ENCODE measurements at places on chromosomes 13 and 19.

GRCh38 chr19:14517840-14518505 is at the start of gene DNAJB1:
Gene DNAJB1 (minus strand): TSS chr19:14518397. CDS start chr19:14518349, 48 bp downstream.
- peak; percentile 63 for DNase-seq

- DNase-seq, result no peak
Measured at GRCh38 chr13:46913757-46914156, 16.9 kb upstream of the HTR2A start.

- peak; percentile 38 for DNase-seq
Measured at GRCh38 chr19:5949792-5950305, 28.1 kb downstream of the RANBP3 start.

- DNase-seq, result no peak
Measured at GRCh38 chr13:48511621-48512230, 21.2 kb downstream of the RCBTB2 start.

DNA sequence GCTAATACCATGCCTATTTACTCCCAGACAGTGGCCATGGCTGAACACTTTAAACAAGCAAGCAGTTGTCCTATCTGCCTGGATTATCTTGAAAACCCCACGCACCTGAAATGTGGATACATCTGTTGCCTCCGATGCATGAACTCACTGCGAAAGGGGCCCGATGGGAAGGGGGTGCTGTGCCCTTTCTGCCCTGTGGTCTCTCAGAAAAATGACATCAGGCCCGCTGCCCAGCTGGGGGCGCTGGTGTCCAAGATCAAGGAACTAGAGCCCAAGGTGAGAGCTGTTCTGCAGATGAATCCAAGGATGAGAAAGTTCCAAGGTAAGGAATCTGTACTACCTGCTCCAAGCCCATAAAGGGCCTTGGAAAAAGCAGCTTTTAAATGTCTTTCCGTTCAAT is 8.6 kb downstream of the RFPL4AL1 start:
- DNase-seq, result no peak

GRCh38 chr13:110394371-110394841 is 87.3 kb downstream of the COL4A2 start:
- DNase-seq, result no peak

DNA sequence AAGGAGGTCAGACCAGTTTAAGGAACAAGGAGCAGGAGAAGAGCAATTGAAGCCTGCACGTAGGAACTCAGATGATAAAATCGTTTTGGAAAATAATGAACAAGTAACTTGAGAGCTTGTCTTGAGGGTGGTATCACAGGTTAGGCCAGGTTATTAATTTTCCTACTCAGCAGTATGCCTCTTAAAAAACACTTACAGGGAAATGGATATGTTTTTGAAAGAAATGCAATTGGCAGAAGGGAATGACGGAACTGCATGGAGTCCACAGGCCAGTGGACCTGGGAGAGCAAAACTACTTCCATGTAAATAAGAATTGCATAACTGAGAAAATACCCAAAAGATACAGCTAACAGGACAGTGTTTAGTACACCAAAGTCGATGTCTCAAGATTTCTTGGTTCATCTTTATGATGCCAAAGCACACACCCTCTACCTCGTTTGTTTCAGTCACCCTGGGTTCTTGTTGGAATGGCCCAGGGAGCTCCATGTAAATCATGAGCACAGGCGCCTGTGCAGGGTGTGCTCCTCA is 35.2 kb downstream of the MBNL2 start:
- DNase-seq, result no peak

DNA sequence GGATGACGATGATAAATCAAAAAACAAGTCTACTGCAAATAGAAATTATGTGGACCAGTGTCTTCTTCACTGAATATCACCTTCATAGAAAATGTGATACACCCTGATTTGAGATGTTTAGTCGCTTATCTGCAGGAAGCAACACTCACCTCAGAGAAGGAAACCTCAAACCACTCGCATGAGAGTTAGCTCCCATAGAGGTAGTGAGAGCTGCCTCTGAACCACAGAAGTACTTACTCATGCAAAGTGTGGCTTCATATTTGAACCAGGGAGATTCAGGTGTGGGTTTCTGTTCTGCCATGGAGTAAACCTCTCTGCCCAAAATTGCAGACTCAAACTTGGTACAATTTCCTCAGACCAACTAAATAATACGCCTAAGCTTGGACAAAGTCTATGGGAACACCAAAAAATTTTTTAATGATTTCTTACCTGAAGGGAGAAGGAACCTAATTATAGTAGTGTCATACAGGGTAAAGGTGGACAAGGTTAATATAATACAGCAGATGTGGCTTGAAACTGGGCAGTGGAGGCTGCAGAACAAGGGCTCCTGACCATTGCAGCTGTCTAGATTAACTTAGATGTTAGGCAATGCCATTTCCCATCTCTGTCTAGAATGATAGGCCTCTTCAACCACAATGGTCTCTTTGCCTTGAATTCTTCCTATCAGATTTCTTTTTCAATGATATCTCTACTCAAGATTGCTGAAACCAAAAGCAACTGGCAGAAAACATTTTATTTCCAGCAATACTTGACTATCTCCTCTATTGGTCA is 29.6 kb upstream of the RCBTB2 start:
- DNase-seq, result peak; percentile 75

GRCh38 chr19:46189971-46190888 is 39.3 kb upstream of the IGFL1 start:
- DNase-seq, result no peak

DNA sequence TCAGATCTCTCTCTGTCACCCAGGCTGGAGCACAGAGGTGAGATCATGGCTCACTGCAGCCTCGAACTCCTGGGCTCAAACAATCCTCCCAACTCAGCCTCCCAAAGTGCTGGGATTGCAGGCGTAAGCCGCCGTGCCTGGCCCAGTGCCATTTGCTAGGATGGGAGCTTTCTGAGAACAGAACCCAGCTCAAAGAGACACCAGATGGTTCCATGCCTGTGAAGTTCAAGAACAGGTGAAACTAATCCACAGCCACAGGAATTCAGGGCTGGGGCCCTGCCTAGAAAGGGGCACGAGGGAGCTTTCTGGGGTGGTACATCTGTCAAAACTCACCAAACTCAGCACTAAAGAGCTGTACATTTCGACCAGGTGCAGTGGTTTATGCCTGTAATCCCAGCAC is 4.2 kb downstream of the SLC7A9 start:
- no peak for DNase-seq

GRCh38 chr13:45120967-45121831 is 889 bp downstream of the GTF2F2 start:
- no peak for DNase-seq

- DNase-seq, result no peak
Measured at GRCh38 chr19:3899531-3900294, 19.2 kb downstream of the ATCAY start.

DNA sequence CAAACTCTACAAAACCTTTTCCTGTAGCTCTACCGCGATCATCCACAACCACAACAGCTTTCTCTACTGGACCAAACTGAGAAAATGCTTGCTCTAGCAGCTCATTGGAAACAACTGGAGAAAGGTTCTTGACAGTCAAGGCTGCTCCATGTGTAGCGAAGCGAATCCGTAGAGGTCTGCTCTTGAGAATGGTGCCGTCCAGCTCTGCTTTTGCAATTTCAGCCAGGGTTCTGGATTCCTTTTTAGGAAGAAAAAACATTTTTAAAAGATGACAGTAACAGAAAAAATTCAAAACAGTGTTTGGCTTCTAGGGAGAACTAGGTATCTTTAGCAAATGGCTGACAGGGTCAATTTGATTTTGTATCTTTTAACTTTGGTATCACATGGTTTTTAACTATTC is 10.4 kb downstream of the PSPC1 start:
- DNase-seq, result no peak

GRCh38 chr19:47096100-47096704 is 17.4 kb downstream of the ZC3H4 start:
- DNase-seq, result no peak

GRCh38 chr19:17389957-17390664 is 3.9 kb downstream of the CCDC194 start:
- DNase-seq, result no peak

GRCh38 chr13:35139591-35139990 is 197.5 kb downstream of the NBEA start:
- no peak for DNase-seq

DNA sequence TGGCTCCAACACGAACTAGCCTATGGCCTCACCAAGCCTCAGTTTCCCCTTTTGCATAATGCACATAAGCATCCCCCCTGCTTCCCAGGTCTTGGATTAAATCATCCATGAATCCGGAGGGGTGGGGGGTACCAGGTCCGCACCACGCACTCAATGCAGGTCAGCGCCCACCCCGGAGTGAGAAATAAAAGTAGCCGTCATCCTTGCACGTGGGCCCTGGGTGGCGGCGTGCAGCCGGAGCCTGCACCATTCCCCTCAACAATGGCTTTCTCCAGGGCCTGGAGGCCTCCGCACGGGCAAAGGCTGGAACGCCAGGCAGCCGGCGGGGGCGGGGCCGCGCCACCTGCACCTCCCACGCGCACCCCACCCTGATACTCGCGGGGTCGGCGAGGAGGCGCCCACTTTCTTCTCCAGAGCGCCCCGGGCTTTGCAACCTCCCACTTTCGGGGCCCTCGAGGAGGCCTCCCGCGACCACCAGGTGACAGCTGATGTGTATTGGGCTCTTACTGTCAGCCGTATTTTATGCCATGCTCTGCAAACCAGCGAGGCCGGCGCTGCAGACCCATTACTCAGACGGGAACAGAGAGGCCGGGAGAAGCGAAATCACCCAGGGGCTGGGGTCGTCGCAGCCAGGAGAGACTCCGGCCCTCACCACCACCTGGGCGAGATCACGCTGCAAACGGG is 767 bp upstream of the GADD45B start:
- DNase-seq, result peak; percentile 62

DNA sequence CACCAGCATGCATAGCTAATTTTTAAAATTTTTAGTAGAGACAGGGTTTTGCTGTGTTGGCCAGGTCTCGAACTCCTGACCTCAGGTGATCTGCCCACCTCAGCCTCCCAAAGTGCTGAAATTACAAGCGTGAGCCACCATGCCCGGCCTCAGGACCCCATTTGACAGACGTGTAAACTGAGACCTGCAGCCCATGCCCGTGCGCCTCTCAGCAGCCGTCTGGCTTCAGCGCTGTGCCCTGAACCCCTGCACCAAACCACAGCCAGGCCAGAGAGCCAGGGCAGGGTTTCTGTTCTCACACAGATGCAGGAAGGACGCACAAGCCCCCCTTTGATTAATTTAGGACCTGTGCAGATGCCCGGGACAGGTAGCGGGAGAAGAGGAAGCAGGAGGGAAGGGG is 7.3 kb upstream of the FFAR1 start:
- DNase-seq, result no peak

DNA sequence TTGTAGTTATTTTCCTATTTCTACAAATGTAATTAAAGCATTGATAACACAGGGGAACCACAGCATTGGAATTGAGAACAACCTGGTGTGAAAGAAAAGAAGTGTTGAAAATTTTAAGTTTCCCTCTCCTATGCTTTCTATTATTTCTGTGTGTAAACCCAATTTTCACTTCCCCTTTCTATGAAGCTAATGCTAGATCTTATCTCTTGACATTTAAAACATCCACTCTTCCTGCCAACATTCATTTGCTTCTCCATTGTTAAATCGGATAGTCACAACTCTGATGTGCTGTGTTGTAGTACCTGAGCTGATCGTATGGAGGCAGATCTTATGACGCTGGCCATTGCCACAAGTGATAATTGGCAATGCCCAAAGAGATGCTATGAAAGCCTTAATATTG is 203.0 kb downstream of the ITGBL1 start:
- no peak for DNase-seq

DNA sequence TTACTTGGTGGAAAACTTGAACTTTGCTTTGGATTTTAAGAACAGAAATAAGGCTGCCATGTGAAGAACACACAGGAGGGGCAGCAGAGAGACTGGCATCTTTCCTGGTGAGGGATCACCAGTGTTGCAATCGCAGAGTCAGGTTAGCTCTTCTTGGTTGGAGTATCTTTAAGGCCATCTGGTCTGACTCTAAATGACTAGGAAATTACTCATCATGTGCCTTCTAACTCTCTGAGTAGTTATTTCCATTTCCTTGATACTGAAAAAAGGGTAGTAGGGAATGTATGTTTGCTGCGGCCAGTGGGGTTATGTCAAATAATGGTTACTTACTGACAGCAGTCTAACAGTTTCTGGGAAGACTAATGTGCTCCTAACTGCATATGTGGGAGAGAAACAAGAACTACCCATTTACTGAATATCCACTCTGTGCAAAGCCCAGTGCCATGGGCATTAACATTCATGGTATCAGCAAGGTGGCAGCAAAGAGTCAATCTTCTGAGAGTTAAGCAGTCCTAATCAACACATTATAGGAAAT is 122.1 kb downstream of the COG6 start:
- DNase-seq, result peak; percentile 66

- DNase-seq, result no peak
Measured at GRCh38 chr13:41562083-41562482, 104.7 kb downstream of the RGCC start.

- no peak for DNase-seq
Measured at GRCh38 chr13:27966641-27967202, 2.4 kb downstream of the CDX2 start.

DNA sequence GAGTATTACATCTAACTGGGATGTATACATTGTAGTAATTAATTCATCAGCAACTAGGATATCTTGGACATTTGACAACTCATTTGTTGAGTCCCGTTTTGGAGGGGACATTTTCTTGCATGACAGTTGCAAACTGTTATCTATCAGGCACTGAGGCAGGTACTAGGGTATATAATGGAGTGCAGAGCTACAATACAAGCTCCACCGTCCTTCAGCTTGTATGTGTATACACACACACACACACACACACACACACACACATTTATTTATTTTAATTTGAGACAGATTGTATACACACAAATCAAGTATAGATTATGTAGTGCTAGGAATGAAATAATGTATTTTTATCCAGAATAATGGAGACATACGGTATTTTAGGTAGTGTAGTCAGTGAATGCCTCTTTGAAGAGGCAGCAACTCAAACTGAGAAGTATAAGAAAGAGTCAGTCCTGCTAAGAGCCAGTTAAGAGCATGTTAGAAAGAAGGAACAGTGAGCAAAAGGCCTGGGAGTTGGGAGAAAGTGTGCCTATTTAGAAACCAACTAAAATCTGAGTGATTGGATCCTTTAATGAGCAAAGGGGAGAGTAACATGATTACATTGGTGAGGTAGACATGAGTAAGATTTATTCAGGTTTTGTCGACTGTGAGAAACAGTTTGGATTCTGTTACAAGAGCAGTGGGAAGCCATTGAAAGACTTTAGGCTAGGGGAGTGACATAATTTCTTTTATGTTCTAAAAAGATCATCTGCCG is 74.5 kb downstream of the NBEA start:
- DNase-seq, result no peak
